GM04504 (cell line): ENCODE measurements at places on chromosomes 6 and 20.

GRCh38 chr6:131067521-131067920 is 4.5 kb upstream of the EPB41L2 start:
- DNase-seq = no peak

DNA sequence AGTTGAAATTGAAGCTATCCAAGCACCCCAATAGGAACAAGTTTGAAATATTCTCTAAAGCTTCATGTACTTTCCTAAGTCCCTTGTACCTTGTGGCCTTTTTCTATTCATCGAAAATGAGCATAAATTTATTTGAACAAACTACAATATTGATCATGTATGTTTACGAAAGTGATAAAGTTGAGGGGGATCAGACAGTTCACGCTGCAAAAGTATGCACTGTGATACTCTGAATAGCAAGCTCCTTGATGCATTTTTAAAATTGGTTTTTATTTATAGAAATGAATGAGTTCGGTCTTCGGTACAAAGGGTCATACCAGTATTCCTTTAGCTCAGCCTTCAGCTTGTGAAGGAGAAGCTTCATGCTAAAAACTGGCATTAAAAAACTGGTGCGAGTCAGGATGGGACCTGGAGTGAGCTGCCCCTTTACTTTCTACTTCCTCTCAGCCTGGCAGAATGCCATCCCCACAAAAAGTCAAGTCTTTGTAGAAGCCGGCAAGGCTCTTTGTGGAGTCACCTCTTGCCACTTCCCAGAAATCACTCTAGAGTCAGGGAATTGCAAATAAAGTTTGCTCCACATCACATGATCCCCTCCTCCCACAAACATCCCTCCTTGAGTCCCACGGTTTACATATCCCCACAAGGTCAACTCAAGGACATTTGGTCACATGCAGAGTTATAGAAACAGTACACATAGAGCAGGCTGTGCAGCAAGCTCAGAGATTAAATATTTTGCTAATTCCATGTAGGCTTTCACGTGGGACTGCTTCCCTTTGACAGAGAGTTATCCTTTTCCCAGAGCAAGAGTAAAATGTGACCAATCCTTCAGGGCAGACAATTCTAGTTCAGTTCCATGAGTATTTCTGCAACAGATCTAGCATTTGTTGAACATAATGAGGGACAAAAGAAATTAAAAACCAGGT is 34.6 kb upstream of the ADGRF1 start:
- no peak for DNase-seq

DNA sequence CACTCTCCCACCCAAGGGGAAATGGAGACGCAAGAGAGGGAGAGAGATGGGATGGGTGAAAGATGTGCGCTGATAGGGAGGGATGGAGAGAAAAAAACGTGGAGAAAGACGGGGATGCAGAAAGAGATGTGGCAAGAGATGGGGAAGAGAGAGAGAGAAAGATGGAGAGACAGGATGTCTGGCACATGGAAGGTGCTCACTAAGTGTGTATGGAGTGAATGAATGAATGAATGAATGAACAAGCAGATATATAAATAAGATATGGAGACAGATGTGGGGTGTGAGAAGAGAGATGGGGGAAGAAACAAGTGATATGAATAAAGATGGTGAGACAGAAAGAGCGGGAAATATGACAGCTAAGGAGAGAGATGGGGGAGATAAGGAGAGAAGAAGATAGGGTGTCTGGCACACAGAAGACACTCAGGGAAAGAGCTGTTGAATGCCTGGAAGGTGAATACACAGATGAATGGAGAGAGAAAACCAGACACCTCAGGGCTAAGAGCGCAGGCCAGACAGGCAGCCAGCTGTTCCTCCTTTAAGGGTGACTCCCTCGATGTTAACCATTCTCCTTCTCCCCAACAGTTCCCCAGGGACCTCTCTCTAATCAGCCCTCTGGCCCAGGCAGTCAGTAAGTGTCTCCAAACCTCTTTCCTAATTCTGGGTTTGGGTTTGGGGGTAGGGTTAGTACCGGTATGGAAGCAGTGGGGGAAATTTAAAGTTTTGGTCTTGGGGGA is 754 bp downstream of the TNF start:
- no peak for DNase-seq

DNA sequence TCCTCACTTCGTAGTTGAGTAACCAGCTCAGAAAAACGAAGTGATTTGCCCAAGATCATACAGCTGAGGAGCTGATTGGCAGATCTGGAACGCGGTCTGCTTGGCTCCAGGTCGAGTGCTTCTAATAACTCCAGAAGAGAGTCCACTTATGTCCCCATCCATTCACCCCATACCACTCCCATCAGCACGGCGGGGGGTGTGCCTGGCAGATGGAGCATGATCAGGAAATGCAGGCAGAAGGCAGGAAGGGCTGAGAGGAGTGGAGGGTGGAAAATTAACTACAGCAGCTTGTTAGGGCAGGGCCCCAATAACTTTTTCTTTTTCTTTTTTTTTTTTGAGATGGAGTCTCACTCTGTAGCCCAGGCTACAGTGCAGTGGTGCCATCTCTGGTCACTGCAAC is 15.0 kb downstream of the FITM2 start:
- DNase-seq = no peak

GRCh38 chr6:81331526-81331925 is 421.0 kb downstream of the TENT5A start:
- DNase-seq = peak; percentile 61

GRCh38 chr6:11756292-11756691 is 22.3 kb downstream of the ADTRP start:
- no peak for DNase-seq
